ENCODE measurements at places on chromosomes 11 and 22.

DNA sequence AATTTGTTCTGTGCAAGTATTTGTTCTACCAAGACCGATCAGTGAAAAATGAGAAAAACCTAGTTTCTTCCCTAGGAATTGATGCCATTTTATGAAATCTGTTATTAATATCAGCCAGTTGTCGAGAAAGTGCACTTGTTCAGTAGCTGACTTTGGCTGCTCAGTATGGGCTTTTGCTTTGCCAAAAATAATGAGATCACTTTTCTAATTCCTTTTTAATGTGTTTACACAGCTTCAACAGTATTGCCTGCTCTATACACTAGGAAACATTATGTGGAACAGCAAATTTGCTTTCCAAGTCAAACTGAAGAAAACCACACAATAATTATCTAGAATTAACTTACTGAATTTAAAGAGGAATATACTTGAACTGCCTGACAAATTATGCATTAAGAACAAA lies 34.4 kb downstream of the SCUBE2 start:
- DNase-seq, result no peak

DNA sequence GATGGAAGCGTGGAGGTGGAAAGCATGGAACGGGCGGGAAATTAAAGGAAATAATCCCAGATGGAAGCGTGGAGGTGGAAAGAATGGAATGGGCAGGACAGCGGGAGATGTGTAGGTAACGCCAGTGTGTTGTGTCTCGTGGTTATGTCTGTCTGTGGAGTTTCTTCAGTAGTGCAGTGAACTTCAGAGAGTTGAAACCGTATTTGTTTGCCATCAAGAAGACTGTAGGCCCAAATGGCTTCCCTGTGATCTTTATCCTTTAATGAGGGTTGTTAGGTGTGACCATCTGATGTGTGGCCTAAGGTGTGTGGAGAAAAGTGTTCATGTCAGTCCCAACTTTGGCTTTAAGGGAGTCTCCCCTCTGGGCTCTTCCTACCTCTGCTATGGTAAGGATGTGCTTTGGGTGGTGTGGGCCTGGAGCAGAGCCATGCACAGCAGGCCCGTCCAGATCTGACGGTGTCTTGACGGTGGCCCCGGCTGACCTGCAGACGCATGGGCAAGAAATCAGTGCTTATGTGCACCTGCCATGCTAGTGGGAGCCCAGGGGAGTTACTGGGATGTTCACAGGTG lies 39.6 kb downstream of the AP2A2 start:
- no peak for DNase-seq

DNA sequence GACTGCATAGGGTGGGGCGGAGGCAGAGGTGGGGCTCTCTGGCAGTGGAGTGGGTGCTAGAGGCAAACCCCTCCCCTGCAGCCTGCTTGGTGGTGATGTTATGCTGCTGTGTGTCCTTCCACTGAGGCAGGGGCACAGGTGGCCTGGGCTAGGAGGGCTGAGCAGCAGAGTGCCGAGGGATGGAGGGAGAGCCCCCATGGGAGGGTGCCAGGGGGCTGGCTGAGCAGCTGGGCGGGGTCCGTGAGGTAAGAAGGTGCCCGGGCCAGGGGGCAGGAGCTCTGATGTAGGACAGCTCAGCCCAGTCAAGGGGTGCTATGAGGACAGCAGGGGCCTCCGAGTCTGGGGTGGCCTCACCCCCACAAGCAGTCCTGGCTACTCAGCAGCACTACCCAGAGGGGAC lies 4.2 kb downstream of the CLDN5 start:
- DNase-seq, result no peak

- no peak for DNase-seq
Observed at GRCh38 chr22:23047742-23048141, 22.6 kb upstream of the GNAZ start.

- no peak for DNase-seq
Observed at GRCh38 chr11:47236482-47236881, 12.1 kb downstream of the ACP2 start.

GRCh38 chr11:56932572-56933220 lies 56.0 kb upstream of the OR5AK2 start:
- no peak for DNase-seq

Measured in stimulated activated CD8-positive, alpha-beta memory T cell treated with anti-CD3 and anti-CD28 coated beads, Interleukin-15, amount 100 ng/mL, for 1 hour (primary cell).